Left renal pelvis (tissue), 4 donors: ENCODE measurements at places on chromosomes 1 and 21.

- DNase-seq, result no peak
Observed at GRCh38 chr1:174761901-174762585, 237.7 kb upstream of the CACYBP start.

DNA sequence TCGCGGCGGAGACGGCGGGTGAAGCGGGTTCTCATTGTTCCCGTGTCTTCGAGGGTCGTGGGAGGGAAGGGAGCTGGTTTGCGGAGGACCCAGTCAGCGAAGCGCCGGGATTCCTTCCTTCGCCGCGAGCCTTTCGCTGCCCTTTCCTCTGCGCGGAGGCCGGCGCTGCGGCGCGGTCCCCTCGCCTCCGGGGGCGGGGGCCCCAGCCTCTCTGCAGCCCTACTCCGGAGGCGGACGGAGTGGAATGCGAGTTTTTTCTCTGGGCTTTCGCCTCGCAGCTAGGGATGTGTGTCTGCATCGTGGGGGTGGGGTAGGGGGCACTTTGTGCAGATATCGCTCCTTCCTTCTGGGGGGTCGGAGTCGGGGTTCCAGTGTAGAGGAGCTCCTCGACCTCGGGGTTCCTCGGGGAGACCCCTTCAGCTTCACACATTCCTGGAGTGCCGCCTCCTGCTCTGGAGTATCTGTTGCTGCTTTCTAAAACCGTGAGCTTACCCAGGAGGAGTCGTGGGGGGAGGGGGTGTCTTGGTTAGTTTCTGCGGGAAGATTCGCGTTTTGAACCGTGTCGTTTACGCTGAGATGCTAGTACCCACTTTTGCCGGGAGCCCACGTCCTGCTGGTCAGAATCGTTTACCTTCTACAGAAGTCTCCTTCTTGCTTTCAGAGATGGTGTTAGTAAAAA, 595 bp downstream of the RNF2 start:
- DNase-seq, result peak; percentile 30

DNA sequence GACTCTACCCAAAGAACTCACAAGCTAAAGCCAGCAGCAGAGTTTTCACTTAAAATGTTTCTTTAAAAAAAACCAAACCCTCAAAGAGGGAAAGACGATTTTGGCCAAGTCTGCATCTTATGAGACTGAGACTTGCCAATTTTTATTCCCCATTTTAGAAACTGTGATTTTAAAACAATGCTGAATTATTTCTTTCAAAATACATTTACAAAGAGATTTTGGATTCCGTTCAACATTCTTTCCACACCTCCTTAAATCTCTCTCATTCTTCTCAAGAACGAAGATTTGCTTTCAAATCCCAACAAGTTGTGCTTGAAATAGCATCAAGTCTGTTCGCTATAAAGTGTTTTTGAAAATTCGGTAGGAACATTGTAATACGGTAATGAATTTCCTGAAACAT, 133.9 kb upstream of the VANGL1 start:
- no peak for DNase-seq

DNA sequence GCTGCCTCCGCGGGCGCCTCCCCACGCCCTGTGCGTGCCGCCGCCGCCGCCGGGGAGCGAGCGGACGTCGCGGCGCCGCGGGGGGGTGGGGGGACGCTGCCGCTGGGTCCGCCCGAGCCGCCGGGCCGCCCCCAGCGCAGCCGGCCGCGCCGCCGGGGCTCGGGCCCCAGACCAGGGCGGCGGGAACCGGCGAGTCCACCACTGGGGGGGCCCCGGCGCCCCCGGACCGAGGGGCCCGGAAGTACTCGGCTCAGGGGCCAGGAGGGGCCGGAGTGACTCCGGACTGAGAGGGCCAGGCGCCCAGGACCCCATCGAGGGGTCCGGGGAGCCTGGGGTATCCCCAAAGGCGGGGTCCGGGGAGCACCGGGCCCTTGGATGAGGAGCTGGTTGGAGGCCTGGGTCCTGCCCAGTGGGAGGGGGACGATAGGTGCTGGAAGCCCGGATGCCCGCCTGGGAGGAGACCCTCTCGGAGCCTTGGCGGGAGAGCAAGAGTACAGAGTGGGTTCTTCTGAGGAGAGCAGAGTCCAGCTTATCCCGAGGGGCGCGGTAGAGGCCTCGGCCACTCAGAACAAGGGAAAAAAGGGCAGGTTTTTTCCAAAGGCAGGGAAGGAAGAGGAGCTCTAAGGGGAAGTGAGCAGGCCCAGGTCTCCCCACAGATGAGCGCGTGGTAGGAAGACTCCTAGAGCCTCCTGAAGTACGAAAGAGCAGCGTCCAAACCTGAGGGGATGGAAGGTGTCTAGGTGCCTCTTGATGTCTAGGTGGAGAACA, 556 bp downstream of the GMEB1 start:
- DNase-seq, result peak; percentile 50

DNA sequence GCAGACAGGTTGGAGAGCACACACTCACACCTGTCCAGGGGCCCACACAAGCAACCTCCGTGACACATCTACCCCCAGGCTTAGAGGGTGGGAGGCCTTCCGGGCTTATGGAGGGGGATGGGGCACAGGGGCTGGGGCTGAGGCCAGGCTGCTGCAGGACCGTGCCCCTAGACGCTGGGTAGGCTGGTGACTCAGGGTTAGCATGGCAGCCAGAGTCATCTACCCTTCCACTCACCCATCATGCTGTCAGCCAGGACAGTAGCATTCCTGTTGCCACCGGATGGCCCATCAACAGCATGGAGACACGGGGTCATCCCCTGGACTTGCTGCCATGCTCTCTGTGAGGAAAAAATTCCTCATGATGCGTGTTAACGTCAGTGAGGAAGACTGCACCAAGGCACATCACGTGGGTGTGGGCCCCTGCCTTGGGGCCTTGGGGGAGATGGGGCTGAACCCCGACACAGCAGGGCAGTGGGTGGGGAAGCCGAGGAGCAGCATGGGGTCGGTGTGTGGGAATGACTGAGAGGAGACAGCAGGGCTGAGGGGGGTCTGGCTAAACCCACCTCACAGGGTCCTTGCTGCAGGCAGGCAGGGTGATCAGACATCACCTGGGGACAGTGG, 52.8 kb downstream of the WNT9A start:
- no peak for DNase-seq

DNA sequence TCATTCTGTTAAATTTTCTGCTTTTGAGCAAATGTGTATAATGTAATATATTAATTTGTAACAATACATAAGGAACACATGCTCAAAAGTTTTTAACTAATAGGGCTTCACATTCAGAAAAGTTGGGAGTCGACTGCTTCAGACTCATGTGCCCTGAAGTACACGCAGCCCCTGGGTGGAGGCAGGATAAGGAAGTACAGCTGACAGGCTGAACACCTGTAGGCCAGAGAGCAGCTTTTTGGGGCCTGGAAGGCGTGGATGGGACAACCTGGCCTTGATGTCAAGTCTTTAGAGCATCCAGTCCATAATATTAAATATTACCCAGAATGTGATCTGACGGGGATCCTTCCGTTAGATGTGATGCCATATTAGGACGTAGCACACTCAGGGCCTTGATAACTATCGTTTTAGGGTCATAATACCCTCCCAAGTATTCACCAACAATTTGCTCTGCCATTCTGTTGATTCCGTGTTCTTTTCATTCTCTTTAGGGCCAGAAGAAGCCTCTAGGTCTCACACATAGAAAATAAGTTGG, 485.2 kb downstream of the SIPA1L2 start:
- no peak for DNase-seq

- no peak for DNase-seq
Observed at GRCh38 chr1:200317236-200317635, 92.6 kb downstream of the ZNF281 start.

DNA sequence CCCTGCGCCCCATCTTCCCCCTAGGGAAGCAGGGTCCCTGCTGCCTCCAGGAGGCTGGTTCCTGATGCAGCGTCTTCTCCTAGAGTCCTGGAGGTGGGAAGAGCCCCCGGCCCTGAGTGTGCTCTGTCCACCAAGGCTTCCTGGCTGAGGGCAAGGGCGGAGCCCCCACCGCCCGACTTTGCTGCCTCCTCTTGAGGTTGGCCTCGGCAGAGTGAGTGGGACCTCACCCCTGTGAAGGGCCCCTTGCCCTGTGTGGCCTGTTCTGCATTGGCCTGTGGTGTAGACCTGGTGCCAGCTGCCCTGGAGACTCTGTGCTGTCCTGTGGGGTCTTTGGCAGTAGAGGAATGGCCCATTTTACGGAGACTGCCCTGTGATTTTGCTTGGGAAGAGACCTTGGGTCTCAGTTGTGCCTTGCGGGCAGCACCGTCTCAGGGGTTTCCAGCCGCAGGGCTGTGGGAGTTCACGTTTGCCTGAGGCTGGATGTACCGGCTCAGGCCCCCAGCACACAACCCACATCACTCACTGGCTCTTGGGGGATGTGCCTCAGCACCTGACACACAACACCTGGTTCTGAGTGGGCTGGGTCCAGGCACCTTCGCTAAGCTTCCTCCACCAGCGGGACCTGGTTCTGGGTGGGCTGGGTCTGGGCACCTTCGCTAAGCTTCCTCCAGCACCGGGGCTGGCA, 73.6 kb downstream of the SKI start:
- DNase-seq, result no peak

DNA sequence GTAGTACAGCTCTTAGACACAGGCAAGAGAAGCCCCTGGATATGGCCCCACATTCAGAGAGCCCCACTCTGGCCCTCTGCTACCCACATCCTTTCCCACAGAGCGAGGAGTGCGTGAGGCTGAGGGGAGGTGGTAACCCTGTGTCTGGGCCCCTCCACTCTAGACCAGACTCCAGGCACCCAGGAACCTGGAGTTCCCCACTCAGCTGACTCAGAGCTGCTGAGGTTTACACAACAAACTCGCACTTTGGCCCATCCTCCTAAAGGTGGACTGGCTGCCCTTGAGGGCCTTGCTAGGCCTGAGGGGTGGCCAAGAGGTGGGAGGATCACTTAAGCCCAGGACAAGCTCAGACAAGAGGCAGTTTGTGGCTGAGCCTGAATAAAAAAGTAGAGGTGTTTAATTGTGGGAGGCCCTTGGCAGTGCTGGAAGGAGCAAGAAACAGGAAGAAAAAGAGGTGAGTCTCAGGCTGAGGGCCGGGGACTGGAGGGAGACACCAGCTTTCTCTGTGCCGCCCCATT, 10.7 kb downstream of the MR1 start:
- no peak for DNase-seq

GRCh38 chr1:232440325-232441035, 189.5 kb downstream of the SIPA1L2 start:
- no peak for DNase-seq

GRCh38 chr21:27429710-27430341, 462.9 kb upstream of the ADAMTS5 start:
- DNase-seq, result no peak

DNA sequence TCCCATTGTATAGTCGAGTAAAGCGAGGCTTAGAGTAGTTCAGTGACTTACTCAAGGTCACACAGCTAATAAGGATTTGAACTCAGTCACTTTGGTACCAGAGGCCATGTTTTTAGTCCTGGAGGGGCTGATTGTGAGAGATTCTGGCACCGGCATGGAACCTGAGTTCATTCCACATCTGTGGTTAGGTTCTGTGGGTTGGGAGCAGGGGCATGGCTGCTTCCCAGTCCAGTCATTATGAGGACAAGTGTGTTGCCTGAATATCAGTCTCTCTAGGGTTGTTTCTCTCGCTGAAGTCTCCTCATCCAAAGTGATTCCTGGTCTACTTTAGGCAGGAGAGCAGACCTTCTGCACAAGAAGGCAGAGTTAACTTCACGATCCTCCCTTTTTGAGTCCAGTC, 90.6 kb downstream of the C1orf94 start:
- DNase-seq, result no peak

DNA sequence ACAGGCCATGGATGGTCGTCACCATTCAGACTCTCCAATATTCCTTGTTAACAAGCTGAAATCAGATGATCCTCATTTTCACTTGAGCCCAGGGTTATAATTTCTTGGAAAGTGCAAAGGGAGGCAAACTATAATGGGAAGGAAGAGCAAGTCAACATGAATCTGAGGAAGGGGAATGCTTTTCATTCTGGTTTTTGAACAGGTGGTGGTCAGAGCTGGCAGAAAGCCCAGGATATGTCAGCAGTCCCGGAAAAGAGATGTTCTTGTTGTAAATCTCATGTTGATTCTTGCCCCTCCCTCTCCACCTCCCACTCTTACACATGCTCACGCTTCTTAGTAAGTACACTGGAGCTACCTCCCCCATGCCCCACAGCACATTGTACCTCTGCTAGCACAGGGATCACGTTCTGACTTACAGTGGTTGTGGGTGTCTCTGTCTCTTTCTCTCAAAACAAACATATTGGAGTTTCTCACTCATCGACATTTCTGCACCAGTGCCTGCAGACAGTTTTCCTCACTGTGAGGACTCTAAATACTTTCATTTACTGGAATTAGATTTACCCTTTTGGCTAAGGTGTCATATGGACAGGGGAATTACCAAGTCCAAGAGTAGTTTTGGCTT, 77.6 kb downstream of the XCL2 start:
- peak; percentile 68 for DNase-seq

- DNase-seq, result no peak
Observed at GRCh38 chr1:234994436-234995295, 134.0 kb downstream of the TOMM20 start.

GRCh38 chr1:111582644-111583618, 36.7 kb upstream of the RAP1A start:
- no peak for DNase-seq

DNA sequence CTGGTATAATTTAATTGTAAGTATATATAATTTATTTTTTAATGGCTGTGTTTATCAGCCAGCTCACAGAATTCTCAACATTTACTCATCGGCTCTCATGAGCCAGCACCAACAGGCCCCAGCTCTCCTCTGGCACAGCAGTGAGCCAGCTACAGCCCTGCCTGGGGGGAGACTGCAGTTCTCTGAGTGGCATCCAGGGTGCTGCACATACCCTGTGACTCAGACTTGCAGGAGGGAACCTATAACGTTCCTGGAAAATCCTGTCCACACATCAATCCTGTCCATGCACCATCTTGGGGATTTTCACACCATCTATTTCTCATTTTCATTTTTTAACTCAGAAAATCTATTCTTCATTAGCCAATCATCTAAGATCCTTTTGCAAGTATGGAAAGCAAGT, 36.5 kb downstream of the FHAD1 start:
- DNase-seq, result no peak

- no peak for DNase-seq
Observed at GRCh38 chr21:37101384-37101783, 28.3 kb downstream of the TTC3 start.

DNA sequence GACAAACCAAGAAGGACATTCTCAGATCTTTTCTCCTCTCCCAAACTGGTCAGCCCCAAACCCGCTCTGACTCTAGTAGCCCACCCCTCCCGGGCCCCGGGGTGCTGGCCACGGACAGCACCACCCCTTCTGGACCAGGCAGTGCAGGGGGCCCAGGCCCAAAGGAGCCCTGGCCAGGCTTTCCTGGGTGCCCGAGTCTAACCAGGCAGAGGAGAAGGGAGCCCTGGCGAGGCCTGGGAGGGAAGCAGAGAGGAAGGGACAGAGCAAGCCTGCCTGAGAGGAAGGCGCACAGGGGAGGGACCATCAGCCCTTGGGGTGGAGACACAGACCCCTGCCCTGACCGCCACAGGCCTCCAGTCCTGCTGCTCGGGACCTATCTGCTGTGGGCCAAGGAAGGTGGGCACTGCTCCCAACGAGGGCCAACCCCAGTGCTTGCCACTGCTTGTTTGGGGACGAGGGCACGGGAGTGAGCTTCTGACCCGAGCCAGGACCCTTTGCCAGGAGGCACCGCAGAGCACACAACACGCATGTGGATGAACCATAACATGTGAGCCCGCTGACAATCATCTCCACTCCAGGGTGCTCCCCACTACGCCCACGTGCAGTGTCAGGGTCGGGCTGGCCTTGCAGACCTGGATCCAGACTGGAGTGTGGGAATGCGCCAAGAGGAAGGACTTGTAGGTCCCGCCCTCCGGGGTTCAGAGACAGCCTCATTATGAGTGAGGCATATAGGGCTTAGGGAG, 57.6 kb downstream of the KCNAB2 start:
- no peak for DNase-seq

- peak; percentile 10 for DNase-seq
Observed at GRCh38 chr1:162560303-162561036, 1.1 kb upstream of the UAP1 start.

- no peak for DNase-seq
Observed at GRCh38 chr1:54984131-54984842, 3.9 kb downstream of the TMEM61 start.
